Activated CD4-positive, alpha-beta T cell treated with anti-CD3 and anti-CD28 coated beads for 36 hours (primary cell): ENCODE measurements at places on chromosomes 1 and 21. TPM values are rescaled to one million over a fixed set of nuclear protein-coding genes. Genes with fewer than 3 reads are reported as not detected.

DNA sequence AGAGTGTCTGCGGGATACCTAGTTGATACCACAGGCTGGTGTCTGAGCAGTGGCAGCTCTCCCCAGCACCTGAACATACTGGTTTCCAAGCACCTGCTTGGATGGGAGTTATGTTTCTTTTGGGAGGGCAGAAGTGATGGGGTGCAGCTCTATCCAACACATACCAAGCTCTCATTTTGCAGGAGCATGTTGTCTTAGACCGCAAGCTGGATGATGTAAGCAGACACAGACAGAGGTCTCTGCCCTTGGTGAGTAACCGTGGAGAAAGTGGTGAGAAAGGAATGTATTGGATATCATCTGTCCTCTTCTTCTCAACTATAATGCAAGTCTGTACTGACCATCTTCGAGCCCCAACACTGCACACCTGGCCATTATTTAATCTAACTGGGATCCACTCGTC, 37.4 kb downstream of the ZNF496 start:
- no peak for DNase-seq

The RNU1-3 gene
- 1,573 TPM for total RNA-seq

- DNase-seq = peak; percentile 76
Observed at GRCh38 chr1:93716941-93717368, 35.3 kb upstream of the BCAR3 start.

DNA sequence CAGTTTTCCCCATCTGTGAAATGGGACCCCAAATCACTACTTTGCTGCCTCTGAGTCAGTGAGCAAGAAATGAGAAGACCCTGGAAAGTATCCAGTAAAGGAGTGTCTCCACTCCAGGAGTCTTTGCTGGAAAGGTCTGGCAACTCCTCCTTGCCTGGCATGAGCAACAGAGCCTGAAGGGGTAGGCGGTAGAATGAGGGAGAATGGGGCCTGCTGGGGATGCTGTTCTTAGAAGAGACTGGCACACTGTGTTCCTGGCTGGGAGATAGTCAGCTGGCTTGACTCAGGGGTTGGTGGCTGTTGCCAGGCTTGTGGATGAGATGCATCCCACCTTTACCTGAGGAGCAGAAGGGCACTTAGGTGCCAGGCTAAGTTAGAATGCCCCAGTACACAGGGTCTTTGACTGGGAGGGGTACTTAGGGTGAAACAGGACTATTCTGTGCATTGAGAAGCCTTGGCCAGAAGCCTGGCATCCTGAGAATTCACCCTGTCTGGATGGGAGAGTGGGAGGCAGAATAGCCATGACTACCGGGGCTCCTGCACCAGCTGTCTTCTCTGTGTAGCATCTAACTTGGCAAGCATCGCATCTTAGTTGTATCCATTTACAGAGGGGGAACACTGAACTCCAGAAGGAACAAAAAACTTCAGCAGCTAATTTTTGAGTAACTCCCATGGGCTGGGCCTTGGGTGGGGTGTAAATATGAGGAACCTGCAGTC, 2.5 kb downstream of the MFSD2A start:
- DNase-seq = no peak

DNA sequence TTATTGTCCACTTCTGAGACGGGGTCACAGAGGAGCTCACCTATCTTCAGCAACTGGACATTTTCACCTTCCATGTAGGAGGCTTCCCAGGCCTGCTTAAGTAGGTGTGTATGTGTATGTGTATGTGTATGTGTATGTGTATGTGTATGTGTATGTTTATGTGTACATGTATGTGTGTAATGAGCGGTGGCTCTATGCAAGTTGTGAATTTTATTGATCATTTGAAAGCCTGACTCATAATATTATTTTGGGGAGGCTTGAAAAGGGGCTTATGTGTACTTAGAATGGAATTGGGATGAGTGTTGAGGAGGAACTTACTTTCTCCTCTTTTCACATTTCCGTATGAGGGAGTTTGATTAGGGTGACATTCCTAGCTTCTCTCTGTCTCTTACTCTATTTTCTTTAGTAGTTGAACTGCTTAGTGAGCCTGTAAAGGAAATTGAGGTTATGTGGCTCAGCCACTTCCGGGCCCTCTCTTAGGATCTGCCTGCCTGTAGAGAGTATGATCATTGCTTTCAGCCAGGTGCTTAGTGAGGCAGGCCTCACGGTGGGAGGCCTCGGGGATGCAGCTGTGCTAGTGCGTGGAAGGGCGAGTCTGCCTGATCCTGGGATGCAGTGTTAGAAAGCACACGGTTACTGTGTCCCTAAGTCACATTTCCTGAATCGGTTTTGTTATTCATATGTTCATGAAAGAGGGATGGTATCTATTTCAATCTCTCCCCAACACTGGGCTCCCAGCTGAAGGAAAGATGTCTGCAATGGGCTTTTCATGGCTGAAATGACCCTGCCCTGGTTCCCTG, 61.0 kb downstream of the IER5 start:
- peak; percentile 87 for DNase-seq

The NTMT2 gene
- not detected for total RNA-seq

The PLA2G4A gene
- 0.53 TPM for total RNA-seq

DNA sequence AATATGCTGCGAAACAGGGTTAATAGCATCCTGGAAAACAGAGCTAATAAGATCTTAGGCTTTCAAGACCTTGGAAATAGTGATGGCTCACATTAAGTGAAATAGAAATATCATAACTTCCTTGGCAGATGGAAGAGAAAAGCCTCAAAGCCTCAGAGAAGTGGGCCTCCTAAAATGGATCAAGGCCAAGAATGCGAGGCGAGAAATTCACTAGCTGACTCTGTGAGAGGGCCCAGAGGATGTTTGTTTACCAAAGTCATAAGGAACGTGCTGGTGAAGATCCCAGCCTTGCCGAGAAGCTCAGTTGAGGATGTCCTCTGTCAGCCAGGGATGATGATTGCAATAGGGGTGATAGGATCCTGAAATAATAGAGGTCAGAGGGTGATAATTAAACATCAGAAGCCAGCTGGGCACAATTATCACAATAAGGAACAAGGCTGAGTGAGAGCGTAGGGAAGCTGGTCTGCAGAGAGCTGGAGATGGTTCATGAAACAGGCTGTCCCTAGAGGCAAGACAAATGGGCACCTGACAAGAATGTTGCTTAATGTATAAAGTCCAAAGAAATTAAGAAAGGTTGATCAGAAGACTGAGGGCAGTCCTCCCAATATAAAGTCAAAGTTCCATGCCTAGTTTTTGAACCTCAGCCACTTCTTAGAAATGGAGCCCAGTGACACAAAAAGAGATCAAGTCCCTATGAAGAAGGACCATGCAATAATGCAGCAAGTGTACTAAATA, 101.7 kb upstream of the COG2 start:
- DNase-seq = no peak

GRCh38 chr1:205600085-205600484, 31.7 kb downstream of the ELK4 start:
- DNase-seq = peak; percentile 40
